ENCODE measurements at places on chromosomes 16 and 17.

DNA sequence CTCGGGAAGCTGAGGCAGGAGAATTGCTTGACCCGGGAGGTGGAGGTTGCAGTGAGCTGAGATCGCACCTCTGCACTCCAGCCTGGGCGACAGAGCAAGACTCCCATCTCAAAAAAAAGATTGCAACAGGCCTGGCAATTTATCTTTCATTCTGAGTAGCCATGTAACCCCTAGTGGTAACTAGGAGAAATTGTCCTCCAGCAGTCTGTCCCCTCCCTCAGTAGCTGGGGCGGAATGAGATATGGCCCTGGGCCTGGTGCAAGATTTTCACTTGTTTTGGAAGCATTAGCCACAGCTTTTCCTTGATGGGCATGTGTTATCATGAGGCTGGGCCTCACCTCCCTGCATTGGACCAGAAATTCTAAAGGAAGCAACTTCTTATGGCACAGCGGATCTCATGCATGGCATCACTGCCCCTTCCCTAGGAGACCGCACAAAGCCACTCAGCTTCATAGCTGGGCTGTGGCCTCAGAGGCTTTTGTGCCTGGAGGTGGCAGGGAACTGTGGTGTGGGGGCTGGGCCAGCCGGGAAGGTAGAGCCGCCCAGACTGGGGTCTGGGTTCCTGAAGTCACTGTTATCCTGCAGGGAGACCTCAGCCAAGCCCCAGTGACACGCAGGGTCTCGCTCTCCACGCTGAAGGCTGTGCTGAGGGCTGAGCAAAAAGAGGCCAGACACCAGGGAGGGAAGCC is 13.4 kb downstream of the NATD1 start:
- no peak for DNase-seq

DNA sequence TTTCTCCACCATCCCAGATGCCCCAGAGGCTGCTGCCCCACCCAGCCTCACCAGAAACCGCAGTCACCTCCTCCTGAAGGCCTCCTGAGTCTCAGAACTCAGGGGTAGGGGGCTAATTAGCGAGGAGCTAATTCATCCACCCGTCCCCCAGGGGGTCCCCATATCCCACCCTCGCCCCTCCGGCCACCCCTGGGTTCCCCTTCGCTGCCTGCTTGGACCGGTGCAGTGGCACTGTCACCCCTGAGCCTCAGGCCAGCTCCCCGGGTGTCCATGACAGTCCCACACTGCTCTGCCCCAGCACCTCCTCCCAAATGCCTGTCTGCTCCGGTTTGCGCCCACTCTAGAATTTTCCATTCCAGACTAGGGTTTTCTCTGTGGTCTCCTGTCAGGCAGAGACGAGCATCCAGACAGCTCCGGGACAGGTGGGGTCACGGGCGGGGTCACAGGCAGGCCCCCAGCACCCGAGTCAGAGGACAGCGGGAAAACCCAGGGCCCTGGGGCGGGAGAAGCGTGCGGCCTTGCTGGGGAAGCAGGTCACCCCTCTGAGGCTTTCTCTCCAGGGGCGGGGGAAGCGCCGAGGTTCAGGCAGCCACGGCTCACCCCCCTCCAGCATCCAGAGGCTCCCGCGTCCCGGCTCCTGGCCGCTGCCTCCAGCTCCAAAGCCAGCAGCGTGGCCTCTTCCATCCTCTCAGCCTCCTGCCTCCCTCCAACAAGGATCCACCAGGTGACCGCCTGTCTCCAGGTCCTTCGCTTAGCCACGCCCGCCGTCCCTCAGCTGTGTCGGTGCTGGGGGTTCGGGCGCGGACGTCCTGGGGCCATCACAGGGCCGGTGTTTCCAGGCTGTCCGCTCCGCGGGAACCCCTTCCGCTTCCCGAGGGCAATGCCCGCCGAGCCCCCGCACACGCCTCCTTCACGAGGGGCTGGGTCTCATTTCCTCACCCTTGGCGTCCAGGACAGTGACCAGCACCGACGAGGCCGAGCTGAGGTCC is 3.1 kb upstream of the PERCC1 start:
- no peak for DNase-seq

DNA sequence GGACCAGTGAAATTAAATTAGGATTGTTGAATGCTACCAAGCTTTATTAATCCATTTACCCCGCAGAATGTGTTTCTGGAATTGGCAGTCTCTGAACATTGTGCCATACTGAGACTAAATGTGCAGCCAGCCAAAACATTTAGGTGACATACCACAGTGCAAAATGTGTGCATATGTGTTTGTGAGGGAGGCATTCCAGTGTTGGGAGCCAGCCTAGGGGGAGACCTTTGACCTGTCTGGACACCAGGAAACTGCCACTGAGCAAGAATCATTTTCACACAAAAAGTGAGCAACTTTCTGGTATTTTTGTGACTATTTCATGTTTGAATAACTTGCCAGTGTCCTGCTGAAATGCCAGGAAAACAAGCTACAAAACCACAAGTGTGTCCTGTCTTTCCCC is 64.7 kb upstream of the SLC12A3 start:
- no peak for DNase-seq

- DNase-seq: no peak
Observed at GRCh38 chr17:7114875-7115614, 423 bp upstream of the ASGR2 start.

- DNase-seq: no peak
Observed at GRCh38 chr17:73640691-73641090, 3.6 kb downstream of the SDK2 start.

DNA sequence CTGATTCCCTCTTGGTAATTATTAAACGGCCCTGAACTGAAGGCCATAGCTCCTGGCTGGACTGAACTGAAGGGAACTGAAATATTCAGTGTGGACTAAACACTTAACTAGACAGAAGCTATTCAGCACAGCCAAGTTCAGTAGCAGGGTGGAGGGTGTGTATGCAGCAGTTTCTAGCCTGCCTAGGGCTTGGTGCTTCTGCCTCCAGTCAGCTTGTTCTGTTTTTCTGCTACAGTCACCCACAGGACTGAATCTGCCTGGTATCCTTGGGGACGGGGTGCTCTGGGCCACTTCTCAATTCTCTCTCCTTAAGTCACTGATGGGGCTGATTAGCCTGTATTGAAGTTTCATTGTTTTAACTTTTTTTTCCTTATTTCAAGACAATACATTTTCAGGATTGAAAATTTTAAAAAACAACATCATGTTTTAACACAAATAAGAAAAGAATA is 77.1 kb downstream of the WWP2 start:
- DNase-seq: no peak

- DNase-seq: no peak
Observed at GRCh38 chr17:75684924-75685323, 17.8 kb downstream of the SAP30BP start.

- no peak for DNase-seq
Observed at GRCh38 chr16:3754081-3754703, 36.9 kb upstream of the TRAP1 start.

DNA sequence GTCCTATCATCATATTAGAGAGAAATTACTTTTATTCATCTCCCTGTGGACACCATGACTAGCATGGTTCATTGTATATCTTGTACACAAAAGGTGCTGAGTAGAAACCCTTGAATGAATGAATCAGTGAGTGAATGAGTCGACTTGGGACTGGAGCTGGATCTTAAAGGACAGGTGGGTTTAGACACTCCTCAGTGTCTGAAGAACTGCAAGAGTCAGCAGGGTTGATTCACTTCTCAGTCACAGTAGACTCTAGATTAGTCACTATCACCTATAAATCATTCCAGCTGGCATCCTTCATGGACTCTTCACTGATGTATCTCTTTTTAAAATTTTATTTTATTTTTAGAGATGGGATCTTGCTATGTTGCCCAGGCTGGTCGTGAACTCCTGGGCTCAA is 30.1 kb upstream of the PMFBP1 start:
- DNase-seq: no peak

GRCh38 chr17:72287586-72287985 is 166.8 kb downstream of the SOX9 start:
- DNase-seq: no peak

- DNase-seq: peak; percentile 99
Observed at GRCh38 chr17:76872221-76872873, 4.1 kb downstream of the MGAT5B start.

- no peak for DNase-seq
Observed at GRCh38 chr17:67855504-67856324, 30.4 kb downstream of the BPTF start.

DNA sequence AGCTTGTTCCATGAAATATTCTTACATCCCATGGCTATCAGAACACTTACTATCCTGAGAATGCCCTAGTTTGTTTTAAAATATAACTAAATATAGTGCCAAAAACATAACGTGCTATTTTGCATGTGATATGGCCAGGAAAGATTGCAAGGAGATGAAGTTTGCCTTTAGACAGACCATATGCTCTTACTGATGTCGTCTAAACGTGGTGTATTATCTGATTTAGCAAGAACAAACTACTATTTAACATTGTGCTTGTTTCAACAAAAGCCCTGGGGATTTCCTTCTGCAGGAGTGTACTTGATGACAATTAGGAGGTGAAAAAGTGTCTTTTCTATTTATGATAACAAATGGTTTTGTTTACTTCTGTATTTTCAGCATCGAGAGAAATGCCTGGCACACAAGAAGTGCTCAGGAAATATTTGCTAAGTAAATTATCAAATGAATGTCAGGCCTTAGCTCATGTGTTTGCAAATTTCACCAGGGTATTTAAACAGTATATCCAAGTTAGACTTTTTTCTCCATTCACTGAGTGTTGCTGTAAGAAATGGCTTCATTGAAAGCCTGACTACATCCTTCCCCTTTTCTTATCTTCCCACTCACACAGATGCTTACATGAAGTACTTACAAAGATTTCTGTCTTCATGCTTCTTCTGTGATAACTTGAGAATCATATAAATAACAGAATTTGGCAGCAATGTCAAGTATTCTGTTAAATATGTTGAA is 1033.6 kb downstream of the CDH8 start:
- DNase-seq: no peak

DNA sequence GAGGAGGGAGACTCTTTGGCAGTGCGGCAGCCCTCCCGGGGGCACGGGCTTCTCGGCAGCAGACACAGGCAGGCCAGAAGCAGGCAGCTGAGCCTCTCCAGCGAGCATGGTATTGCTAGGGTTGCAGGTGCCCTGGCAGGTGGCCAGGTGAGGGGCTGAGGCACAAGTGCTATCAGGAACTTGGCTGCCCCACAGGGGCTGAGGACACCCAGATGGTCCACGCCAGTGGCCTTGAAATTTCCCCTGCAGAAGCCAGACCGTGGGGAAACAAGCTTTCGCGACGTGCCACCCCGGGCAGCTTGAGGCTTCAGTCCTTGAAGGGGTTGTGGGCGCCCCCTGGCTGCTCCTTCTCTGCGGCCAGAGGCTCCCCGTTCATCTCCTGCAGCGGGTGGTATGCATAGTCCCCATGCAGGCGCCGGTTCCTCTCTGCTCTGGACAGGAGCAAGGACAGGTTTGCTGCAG is 8.5 kb downstream of the NAGPA start:
- DNase-seq: no peak

GRCh38 chr17:7711051-7711755 is 6.2 kb downstream of the EFNB3 start:
- DNase-seq: no peak

- peak; percentile 51 for DNase-seq
Observed at GRCh38 chr17:75776386-75777295, 8.0 kb upstream of the UNK start.

DNA sequence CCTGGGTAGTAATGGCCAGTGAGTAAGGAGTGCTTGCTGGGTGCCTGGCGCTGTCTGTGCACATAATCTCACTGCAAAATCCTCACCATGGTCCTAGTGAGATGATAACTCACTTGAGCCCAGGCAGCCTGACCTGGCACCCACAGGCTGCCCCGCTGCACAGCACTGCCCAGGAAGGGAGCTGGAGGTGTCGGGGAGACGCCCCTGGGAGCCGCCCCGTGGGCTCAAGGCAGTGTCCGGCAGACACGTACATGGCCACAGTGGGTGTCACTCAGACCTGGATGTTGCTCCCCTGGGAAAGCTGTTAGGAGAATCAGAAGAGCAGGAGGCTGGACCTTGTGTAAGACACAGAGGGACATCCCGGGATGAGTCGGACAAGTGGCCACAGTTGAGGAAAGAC is 44.2 kb downstream of the BEAN1 start:
- no peak for DNase-seq

GRCh38 chr16:83715217-83715920 is 92.4 kb upstream of the HSBP1 start:
- DNase-seq: peak; percentile 30

DNA sequence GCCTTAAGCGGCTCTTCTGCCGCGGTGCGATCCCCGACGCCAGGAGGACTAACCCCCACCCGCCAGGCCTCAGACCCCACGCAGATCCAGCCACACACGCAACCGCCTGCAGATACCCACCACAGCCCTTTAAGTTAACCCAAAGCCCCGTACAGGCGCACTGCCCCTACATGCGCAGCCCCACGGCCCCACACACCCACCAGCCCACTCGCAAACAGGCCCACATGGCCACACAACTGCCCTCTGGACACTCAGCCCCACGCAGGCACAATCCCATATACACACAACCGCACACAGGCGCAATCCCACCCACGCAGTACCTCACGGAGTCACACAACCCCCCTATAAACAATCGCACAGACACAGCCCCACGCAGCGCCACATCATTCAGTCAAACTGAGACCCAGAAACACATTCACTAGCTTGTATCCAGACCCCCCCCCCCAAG is 41.7 kb downstream of the RAI1 start:
- DNase-seq: no peak

DNA sequence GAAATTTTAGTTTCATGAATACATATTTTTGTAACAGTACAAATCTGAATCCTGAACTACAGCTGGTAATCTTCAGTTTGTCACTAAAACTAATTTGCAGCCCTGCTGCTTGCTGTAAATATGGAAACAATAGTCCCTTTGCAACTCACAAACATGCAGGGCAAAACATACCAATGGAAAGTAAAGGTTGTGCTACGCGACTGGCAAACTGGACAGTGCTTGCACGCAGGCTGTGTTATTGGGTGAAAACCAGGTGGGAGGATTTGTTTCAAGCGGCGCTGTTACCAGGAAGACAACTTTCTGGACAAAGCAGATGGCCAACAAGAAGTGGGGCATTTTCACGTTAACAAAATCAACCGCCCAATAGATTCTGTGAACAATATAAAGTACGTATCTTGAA is 93.5 kb downstream of the CDYL2 start:
- DNase-seq: no peak

DNA sequence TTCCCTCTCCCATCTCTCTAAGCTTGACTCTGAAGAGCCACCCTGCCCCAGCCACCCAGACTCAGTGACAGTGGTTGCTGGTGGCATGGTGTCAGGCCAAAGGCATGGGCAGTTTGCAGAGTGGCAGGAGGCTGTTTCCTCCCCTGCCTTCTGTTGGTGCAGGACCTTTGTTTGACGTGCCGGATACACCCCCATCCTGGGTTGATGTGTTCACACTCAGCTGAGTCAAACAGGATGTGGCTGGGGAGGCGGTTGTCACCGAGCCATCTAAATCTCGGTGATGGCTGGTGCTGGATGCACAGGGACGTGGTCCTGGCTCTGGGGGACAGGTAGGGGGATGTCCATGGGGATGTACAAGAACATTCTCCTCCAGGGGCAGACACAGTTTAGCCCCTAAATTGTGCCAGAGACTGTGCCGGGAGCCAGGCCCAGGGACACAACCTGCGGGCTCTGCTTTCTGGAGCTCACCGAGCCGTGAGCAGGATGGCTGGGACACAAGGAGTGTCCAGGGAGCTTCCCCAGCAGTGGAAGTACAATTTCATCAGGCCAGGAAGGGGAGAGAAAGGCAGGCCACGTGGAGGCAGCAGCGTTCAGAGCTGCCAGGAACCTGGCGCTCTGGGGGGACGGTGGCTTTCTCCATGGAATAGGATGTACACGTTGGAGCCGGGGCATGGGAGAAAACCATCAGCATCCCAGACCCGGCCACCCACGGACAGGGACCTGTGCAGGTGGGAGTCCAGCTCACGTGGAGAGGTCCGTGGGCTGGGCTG is 264.2 kb downstream of the SEC14L1 start:
- DNase-seq: peak; percentile 87

Measured in H4 (cell line).